ENCODE measurements at places on chromosomes 7 and 10.

GRCh38 chr7:85471740-85472139 is 284.9 kb upstream of the SEMA3D start:
- no peak for DNase-seq

DNA sequence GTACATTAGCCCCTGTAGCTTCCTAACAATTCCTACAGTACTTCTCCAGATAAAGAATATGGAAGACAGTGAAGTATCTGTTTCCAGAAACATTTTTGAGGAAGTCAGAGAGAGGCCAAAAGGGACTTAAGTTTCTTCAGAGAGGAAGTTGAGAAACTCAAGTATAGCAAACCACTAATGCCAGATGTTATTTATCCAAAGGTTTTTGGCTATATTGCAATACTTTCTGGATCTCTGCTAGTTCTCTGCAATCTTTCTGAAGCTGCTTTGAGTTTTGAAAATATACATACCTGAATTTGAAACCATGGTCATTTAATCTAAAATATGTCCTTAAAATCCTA is 64.7 kb downstream of the BICC1 start:
- no peak for DNase-seq

- DNase-seq: no peak
Measured at GRCh38 chr10:83250396-83250795, 888.9 kb upstream of the GHITM start.

GRCh38 chr7:71444130-71444529 is 312.2 kb downstream of the GALNT17 start:
- DNase-seq: no peak

GRCh38 chr7:137685433-137686164 is 161.2 kb downstream of the DGKI start:
- DNase-seq: no peak

DNA sequence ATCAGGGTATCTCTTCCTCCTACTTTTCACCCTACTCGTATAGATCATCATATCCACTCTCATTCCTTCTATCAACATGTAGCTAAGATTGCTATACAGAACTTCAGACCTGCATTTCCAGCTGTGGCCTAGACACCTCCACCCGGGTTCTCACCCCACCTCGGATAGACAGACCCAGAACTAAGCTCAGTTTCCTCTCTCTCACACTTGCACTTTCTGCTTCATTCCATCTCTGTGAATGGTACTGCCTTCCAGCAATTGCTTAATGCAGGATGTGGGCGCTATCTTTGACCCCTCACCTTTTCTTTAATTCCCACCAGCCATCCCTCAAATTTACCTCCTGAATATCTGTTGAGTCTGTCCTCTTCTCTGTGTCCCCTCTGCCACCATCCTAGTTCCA is 35.7 kb downstream of the AGK start:
- no peak for DNase-seq

DNA sequence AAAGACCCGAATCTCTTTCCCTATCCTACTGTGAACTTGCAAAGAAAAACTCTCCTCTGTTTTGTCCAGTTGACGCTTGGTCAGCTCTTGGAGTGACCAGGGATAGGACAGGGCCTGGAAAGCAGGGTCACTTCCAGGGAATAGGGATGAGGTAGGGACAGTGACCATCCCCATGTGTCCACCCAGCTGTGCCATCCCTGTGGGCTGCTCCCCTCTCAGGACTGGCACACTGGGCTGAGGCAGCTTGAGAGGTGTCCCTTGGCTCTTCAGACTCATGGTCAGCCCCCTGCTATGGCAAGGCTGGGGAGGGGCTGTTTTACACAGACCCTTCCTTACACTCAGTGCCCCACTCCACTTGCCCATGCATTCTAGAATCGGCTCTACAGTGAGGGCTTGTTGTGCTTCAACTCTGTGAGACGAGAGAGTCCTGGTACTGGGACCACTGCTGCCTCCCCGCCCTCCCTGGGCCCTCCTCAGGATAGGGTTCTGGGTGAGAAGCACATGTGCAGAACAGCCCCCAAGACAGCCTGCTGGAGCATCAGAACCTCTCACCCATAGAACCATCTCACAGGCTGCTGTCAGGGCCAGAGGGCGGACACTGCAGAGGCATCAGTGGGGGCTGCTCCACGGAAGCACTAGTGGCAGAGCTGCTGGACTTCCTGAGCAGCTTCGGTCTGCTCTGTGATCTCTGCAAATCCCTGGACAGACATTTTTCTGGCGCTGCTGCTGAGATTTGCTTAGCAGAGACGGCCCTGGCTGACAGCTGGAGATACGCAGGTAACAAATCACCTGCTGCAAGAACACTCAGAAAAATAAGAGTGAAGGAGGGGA is 202.8 kb upstream of the CXCL12 start:
- DNase-seq: no peak

DNA sequence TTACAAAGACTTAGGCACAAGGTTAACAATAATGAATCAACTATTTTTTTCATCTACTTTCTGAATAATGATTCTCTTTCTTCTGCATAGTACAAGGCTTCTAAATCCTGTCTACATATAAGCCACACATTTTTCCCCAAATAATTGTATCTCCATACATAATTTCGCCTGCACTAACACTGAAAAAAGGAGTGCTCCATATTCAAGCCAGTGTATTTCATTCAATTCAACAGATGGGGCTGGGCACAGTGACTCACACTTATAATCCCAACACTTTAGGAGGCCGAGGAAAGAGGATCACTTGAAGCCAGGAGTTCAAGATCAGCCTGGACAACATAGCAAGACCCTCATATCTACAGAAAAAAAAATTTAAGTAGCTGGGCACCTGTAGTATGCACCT is 86.0 kb upstream of the ZNF800 start:
- no peak for DNase-seq

DNA sequence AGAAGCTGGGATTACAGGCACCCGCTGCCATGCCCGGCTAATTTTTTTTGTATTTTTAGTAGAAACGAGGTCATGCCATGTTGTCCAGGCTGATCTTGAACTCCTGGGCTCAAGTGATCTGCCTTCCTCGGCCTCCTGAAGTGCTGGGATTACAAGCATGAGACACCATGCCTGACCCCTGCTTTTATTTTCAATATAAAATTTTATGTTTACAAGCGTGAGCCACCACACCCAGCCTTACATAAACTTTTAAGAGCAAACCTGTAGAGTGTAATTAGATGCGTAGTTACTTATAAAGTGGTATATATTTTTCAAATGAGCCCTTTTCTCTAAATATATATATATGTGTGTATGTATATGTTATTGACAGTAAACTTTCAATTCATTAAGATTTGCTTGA is 8.7 kb downstream of the CNNM2 start:
- no peak for DNase-seq

DNA sequence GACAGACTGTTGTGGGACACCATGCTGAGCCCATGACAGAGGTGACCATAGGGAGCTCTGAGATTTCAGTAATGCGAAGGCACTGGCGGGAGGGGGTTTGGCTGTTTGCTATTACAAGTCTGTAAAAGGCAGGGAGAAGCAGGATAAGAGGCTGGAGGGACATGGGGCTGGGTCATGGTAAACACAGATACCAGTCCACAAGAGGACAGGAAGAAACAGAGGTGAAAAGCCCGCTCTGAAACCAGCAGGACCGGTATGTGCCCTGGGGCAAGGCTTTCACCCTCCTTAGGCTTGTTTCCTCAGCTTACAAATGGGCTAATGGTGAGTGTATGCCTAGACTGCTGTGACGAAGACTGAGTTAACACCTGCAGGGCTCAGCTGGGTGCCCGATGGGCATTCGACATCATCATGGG is 34.1 kb downstream of the ANXA11 start:
- no peak for DNase-seq

- DNase-seq: no peak
Measured at GRCh38 chr7:30764030-30764975, 6.9 kb upstream of the MINDY4 start.

GRCh38 chr10:1425879-1426278 is 311.4 kb downstream of the ADARB2 start:
- no peak for DNase-seq

- no peak for DNase-seq
Measured at GRCh38 chr10:66698069-66698468, 227.8 kb upstream of the LRRTM3 start.

DNA sequence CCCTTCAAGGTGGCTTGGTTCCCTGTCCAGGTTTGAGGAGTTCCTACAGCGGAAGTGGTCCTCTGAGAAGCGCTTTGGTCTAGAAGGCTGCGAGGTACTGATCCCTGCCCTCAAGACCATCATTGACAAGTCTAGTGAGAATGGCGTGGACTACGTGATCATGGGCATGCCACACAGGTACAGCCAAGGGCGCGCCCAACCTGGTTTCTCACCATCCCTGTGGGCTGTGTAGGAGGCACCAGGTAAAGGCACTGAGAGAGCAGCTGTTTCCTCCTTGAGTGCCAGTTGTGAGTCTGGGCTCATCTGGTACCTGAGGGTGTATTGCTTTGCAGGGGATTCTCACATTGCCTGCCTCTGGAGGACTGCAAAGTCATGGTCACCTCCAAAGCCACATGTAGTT is 68.0 kb downstream of the OGDH start:
- no peak for DNase-seq

GRCh38 chr7:42262964-42263363 is 26.0 kb upstream of the GLI3 start:
- DNase-seq: no peak

- no peak for DNase-seq
Measured at GRCh38 chr10:95513008-95513589, 48.1 kb downstream of the SORBS1 start.

DNA sequence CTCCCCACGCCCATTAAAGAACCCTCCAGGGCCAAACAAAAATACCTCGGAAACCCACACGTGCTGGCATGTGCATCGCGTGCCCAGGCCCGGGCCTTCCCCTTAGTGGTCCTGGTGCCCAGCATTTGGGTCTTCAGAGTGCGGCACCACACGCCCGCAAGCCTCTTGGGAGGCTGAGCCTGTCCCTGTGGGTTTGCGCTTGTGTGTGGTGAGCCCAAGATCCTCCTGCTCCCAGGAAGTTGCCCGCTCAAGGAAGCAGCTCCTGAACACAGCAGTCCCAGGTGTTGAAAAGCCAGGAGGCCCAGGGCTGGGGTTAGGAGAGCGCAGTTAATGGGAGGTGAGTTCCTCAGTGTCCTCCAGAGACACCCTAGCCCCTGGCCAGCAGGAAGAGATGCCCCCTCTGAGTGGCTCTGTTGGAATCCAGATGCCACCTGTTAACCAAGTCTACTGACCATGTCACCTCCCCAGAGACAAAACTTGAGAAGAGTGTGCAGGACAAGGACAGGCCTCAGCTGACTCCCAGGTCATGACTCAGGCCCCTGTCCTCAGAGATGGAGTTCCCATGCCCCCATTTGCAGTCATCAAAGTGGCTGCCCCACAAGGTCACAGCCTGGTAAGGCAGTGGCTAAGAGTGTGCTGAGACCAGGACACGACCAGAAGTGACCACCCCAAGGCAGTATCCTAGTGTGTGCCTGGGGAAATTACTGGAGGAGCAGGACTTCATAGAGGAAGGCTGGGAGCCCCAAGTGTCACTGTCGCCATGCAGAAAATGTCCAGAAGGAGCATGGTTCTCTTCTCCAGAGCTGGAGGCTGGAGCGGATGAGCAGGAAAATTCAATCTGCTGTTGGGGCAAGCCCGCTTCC is 5.2 kb downstream of the FZD9 start:
- DNase-seq: no peak

GRCh38 chr7:147196481-147196880 is 1079.9 kb downstream of the CNTNAP2 start:
- DNase-seq: no peak

DNA sequence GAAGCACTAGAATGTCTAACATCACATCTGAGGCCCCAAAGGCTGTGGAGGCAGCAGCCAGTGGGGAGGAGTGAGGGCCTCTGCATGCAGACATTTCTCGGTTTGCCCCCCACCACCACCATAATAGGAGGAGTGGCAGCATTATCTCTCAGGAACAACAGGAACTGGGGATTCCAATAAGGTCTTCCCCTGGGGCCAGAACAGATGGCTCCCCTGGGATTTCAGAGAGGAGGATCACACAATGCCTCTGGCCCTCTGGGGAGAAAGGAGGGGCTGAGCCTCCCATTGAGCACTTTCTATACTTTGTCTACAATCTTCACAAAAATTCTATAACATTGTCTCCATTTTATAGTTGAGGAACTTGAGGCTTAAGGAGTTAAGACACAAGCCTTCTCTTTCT is 61.1 kb downstream of the GRID1 start:
- DNase-seq: no peak

GRCh38 chr7:37212556-37212955 is 236.1 kb downstream of the ELMO1 start:
- no peak for DNase-seq

GRCh38 chr7:114765331-114766040 is 156.4 kb upstream of the MDFIC start:
- no peak for DNase-seq

DNA sequence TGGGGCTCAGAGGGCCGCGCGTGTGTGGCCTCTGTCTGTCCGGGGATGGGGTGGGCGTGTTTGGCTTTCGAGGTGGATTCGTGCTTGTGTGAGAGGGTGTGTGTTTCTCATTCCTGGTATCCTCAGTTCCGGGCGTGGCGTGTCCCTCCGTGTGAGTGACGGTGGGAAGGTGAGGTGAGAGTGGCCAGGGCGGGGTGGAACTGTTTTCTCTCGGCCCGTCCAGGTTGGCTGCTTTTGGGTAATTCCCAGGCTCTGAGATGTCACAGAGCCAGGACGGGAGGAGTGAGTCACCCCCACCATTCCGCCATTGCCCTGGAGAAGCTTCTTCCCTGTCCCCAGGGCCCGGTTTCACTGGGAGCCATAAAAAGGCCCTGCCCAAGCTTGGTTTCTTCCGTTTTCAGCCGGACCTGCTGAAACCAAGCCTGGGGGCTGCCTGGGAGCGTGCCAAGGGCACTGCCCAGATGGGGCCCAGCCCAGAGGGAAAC is 21.3 kb upstream of the CLDN4 start:
- no peak for DNase-seq

- no peak for DNase-seq
Measured at GRCh38 chr7:131745390-131746248, 189.2 kb upstream of the PODXL start.

DNA sequence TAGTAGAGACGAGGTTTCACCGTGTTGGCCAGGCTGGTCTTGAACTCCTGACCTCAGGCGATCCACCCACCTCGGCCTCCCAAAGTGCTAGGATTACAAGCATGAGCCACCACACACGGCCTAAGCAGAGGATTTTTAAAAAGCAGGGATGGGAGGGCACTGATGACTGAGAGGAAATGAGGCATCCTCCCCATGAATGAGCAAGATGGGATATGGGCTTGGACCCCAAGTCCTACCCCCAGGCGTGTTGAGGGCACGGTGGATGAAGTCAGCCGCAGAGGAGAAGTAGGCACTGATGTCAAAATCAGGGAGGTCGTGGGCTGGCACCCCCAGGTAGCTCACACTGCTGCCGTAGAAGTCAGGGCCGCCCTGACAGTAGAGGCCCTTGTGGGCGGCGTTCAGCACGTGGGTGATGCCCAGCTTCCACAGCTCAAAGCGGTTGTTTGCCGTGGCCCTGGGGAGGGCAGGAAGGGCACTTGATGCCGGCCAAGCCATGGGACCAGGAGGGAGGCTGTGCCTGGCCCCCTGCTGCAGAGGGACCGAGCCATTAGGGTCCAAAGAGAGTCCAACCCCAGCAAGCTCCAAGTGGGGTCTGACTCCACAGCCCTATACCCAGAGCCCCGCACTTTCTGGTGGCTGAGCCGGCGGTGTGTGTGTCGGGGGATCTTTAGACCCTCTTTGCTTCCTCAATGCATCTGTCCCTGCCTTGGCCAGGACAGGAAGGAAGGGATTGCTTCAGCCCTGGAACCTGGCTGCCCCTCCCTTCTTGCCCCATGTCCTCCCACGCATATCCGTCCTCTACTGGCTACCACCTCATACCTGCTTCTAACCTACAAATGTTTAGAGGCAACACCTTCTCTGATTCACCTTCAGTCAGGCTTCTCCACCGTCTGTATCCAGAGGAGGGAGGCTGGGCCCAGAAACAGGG is 3.4 kb upstream of the SAMD8 start:
- no peak for DNase-seq

All from GM12892 (cell line).